ENCODE measurements at places on chromosomes 6 and 20. TPM values are rescaled to one million over a fixed set of nuclear protein-coding genes. Genes with fewer than 3 reads are reported as not detected.

Gene COX7A2
- total RNA-seq: 377 TPM

Gene TSHZ2
- 0.18 TPM for total RNA-seq

- no peaks in the 10 kb centered on the region for H3K27me3 ChIP-seq
- no peak overlapping the region for H3K4me3 ChIP-seq
- no peaks in the 10 kb centered on the region for H3K36me3 ChIP-seq
- no peak for DNase-seq
Measured at GRCh38 chr20:32563311-32564272, 21.5 kb downstream of the NOL4L start.

DNA sequence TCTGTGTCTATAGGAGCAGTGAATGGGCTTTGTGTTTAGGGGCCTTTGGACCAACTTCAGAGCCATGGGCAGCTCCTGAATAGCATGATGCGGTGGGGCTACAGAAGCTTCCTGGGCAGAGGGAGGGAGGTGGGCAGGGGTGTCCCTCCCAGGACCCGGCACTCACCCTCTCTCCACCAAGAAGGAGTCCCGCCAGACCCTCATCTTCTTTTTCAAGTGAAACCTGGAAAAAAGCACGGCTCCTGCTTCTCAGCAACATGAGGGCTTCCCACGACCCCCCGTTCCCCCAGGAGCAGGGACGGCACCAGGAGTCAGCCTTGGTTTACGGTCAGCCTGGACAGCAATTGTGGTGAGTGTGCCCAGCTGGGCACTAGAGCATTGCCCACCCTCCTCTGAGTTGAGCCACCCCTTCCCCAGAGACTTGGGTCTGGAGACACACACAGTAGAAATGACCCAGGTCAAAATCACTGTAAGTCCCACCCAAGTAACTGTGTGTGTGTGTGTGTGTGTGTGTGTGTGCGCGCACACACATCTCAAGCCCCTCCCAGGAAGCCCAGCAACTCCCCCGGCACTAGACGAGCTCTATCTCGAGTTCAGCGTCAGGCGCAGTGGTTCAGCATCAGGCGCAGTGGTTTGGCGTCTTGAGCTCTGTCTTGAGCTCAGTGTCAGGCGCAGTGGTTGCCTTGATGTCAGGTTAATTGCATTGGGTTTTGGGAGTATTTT, 108.2 kb downstream of the SULF2 start:
- no peaks in the 10 kb centered on the region for H3K4me1 ChIP-seq
- H3K27me3 ChIP-seq: no peaks in the 10 kb centered on the region
- DNase-seq: no peak
- H3K36me3 ChIP-seq: no peaks in the 10 kb centered on the region
- H3K4me3 ChIP-seq: no peak overlapping the region
- H3K27ac ChIP-seq: no peak overlapping the region

Gene E2F1
- 87.7 TPM for total RNA-seq

GRCh38 chr6:137283940-137284810, 65.0 kb upstream of the IFNGR1 start:
- H3K36me3 ChIP-seq: no peaks in the 10 kb centered on the region
- H3K27me3 ChIP-seq: peaks cover 22% of the 10 kb centered on the region

GRCh38 chr6:101689695-101690094, 296.2 kb downstream of the GRIK2 start:
- H3K27ac ChIP-seq: no peak overlapping the region
- DNase-seq: no peak
- no peak overlapping the region for H3K4me3 ChIP-seq
- no peaks in the 10 kb centered on the region for H3K27me3 ChIP-seq
- no peaks in the 10 kb centered on the region for H3K36me3 ChIP-seq
- H3K4me1 ChIP-seq: no peaks in the 10 kb centered on the region

DNA sequence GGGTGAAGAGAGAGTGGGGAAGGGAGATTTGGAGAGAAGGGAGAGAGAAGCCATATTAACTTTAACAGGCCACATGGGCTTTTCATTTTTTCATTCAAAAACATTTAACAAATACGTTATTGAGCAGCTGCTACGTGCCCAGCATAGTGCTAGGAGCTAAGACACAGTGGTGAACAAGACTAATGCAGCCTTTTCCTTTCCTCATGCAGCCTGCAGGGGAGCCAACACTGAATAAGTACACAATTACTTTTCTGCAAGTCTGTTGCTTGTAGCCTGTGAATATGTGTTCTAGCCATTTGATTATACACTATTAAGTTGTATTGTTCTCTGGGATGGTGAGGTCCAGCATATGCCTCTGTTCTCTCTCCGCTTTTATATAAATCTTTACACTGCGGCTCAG, 1.9 kb upstream of the BLOC1S5 start:
- H3K27ac ChIP-seq: peak overlapping the region; percentile 95
- peaks cover 11% of the 10 kb centered on the region for H3K36me3 ChIP-seq
- no peaks in the 10 kb centered on the region for H3K27me3 ChIP-seq
- no peak for DNase-seq
- no peak overlapping the region for H3K4me3 ChIP-seq

- no peaks in the 10 kb centered on the region for H3K36me3 ChIP-seq
- no peak for DNase-seq
- H3K4me3 ChIP-seq: no peak overlapping the region
- H3K4me1 ChIP-seq: peaks cover 9% of the 10 kb centered on the region
Measured at GRCh38 chr6:21664314-21665109, 71.0 kb downstream of the SOX4 start.

Gene SCRT2
- not detected for total RNA-seq

- H3K36me3 ChIP-seq: no peaks in the 10 kb centered on the region
- H3K27me3 ChIP-seq: peaks cover 9% of the 10 kb centered on the region
- H3K27ac ChIP-seq: no peak overlapping the region
- H3K4me1 ChIP-seq: peaks cover 22% of the 10 kb centered on the region
Measured at GRCh38 chr6:154602296-154602695, 91.8 kb upstream of the CNKSR3 start.

DNA sequence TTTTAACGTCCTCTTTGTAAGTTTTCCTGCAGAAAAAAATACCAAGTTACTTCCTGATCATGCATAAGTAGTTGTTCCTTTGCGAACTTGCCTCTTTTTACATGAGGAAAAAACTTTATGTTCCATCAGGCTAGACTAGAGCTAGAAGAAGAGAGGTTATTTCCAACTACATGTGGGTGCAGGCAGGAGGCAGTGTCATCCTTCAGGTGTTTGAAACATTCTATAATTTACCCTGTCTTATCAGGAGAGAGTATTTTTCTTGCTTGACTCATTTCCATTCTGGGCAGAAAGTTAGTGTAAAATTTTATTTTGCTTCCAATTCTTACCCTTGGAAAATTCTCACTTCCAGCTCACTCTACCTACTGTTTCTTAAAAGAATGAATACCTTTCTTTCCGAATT, 28.5 kb upstream of the EPHA7 start:
- H3K27ac ChIP-seq: no peak overlapping the region
- no peaks in the 10 kb centered on the region for H3K27me3 ChIP-seq
- no peaks in the 10 kb centered on the region for H3K4me1 ChIP-seq
- no peaks in the 10 kb centered on the region for H3K36me3 ChIP-seq
- no peak overlapping the region for H3K4me3 ChIP-seq

- H3K36me3 ChIP-seq: no peaks in the 10 kb centered on the region
- no peak for DNase-seq
- no peak overlapping the region for H3K4me3 ChIP-seq
- H3K27me3 ChIP-seq: no peaks in the 10 kb centered on the region
- no peak overlapping the region for H3K27ac ChIP-seq
Measured at GRCh38 chr6:56146086-56146485, 101.3 kb downstream of the COL21A1 start.

GRCh38 chr20:3919352-3919751, 30.2 kb downstream of the PANK2 start:
- no peak for DNase-seq
- H3K36me3 ChIP-seq: peaks cover 63% of the 10 kb centered on the region

GRCh38 chr6:13452346-13453117, 34.9 kb downstream of the GFOD1 start:
- no peaks in the 10 kb centered on the region for H3K27me3 ChIP-seq
- H3K4me3 ChIP-seq: no peak overlapping the region
- no peak for DNase-seq
- H3K4me1 ChIP-seq: peaks cover 53% of the 10 kb centered on the region
- no peak overlapping the region for H3K27ac ChIP-seq

GRCh38 chr6:15304337-15305042, 58.6 kb downstream of the JARID2 start:
- no peaks in the 10 kb centered on the region for H3K27me3 ChIP-seq
- peak overlapping the region; percentile 2 for H3K4me3 ChIP-seq
- H3K27ac ChIP-seq: peak overlapping the region; percentile 92

DNA sequence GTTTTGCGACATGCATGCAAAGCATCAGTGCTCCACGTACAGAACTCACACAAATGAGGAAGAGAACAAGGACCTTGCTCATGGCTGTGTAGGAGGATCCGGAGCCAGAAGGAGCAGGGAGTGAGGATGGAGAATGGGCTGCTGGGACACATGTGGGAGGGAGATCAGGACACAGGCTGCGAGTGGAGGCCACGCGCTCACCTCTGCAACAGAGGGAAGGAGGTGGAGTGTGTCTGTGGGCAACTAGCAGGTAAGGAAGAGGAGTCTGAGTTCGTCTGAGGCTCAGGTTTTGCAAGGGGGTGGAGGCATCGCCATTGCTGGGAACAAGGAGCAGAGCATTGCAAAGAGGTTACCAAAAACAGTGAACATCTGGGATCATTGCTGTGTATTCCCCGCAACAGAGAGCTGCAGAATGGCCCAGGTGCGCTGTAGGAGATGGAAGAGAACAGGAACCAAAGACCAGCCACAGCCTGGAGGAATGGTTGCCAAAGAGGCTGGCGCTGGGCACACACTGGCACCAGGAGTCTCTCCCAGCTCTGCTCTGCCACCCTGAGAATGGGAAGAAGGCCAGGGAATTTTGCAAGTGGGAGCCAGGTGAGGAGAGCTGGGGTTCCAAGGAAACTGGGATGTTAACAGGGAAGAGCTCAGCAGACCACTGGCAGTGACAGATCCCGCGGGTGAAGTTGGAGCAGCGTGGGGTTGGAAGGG, 90.0 kb upstream of the RPS6KA2 start:
- H3K4me1 ChIP-seq: no peaks in the 10 kb centered on the region
- no peak for DNase-seq
- peaks cover 5% of the 10 kb centered on the region for H3K27me3 ChIP-seq
- H3K27ac ChIP-seq: no peak overlapping the region
- no peak overlapping the region for H3K4me3 ChIP-seq
- no peaks in the 10 kb centered on the region for H3K36me3 ChIP-seq

DNA sequence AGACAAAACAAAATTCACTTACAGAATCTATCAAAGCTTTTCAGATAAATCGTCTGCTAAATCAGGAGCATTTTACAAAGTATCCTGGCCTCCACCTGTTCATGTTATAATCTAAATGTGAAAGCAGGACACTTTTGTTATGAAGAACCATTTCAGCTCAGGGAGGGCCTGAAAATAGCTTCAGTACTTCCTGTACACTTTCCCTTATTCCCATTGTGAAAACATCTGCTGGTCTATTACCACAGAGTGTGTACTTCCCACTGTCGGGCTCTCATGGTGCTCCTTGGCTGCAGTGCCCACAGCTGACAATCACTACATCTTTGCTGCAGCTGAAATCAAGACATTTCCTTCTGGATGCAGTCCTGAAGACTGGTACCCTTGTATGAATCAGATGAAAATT, 128.1 kb downstream of the OPRM1 start:
- H3K27me3 ChIP-seq: no peaks in the 10 kb centered on the region
- no peak overlapping the region for H3K27ac ChIP-seq
- peaks cover 25% of the 10 kb centered on the region for H3K36me3 ChIP-seq

DNA sequence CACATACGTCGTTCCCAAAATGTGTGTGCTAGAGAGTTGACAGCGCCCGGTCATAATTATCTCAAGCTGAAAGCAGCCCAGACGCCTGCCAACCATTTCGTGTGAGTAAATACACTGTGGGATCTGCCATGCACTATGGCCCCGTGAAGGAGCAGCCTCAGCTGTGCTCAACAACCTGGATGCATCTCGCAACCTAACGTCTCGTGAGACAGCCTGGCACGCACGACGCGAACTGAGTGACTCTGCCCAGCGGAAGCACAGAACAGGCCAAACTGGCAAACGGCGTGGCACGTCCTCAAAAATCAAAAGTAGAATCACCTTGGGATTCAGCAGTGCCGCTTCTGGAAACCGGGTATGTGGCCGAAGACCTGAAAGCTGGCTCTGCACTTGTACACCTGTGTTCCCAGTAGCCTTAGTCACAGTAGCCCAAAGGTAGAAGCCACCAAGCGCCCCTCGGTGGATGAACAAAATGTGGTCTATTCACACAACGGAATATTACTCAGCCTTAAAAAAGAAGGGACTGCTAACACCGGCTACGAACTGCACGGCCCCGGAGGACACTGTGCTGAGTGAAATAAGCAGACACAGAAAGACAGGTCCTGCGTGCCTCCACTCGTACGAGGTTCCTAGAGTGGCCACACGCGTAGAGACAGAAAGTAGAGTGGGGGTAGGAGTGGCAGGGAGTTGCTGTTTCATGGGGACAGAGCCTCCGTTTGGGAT, 27.2 kb upstream of the SLCO4A1 start:
- H3K4me3 ChIP-seq: no peak overlapping the region
- no peak overlapping the region for H3K27ac ChIP-seq
- DNase-seq: no peak
- H3K27me3 ChIP-seq: peaks cover 14% of the 10 kb centered on the region
- H3K36me3 ChIP-seq: no peaks in the 10 kb centered on the region
- peaks cover 32% of the 10 kb centered on the region for H3K4me1 ChIP-seq

Gene TTK
- total RNA-seq: 36.7 TPM

Gene FAM209B
- 1.7 TPM for total RNA-seq

DNA sequence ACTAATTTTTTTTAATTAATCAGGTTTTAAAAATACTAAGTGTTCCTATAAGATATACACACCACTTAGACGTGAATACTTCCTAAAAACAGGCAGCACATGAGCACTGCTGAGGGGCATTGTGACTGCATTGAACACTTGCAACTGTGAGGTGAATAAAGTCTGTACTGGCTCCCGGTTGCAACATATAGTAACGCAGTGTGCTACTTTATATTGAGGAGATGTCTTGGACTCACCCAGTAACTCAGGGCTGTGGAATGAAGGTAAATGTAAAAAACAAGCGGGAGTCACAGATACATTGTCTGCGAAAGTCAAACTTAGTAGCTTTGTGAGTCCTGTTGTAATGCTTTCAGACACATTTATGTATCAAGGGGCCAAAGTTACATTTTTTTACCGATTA, 17.0 kb upstream of the HLA-A start:
- no peaks in the 10 kb centered on the region for H3K36me3 ChIP-seq
- peaks cover 12% of the 10 kb centered on the region for H3K4me1 ChIP-seq
- H3K27me3 ChIP-seq: peaks cover 9% of the 10 kb centered on the region
- peak overlapping the region; percentile 59 for H3K4me3 ChIP-seq

- peaks cover 24% of the 10 kb centered on the region for H3K27me3 ChIP-seq
- no peak for DNase-seq
- H3K4me1 ChIP-seq: no peaks in the 10 kb centered on the region
- no peak overlapping the region for H3K27ac ChIP-seq
- no peak overlapping the region for H3K4me3 ChIP-seq
Measured at GRCh38 chr20:46458866-46459750, 52.7 kb upstream of the ELMO2 start.

DNA sequence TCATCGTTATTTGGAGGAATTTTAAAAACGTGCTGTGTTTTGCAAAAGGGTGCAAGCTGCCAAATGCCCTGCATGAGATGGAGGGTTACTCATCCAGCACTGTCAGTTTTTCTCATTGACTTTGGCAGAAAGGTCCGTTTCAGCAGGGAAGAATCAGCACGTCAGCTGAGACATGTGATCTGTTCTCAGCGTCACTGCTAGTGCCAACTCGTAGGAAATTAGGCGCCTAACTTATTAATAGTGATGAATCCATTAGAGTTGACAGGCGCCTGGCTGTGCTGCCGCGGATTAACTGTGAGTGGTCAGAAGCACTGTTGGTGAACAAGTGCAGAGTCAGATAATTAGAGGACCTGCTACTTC, 175.5 kb upstream of the FOXQ1 start:
- no peak overlapping the region for H3K4me3 ChIP-seq
- H3K27me3 ChIP-seq: peaks cover 17% of the 10 kb centered on the region
- DNase-seq: no peak
- no peak overlapping the region for H3K27ac ChIP-seq

Gene PACSIN1
- 0.59 TPM for total RNA-seq

GRCh38 chr6:50691814-50692495, 21.4 kb upstream of the TFAP2D start:
- no peaks in the 10 kb centered on the region for H3K36me3 ChIP-seq
- H3K4me3 ChIP-seq: no peak overlapping the region
- no peaks in the 10 kb centered on the region for H3K4me1 ChIP-seq
